IPS DF 6.9 (cell line): ENCODE measurements at places on chromosomes 3 and 15.

- DNase-seq = no peak
Observed at GRCh38 chr3:192935441-192935840, 17.8 kb upstream of the MB21D2 start.

GRCh38 chr3:34008836-34009809 lies 210.7 kb downstream of the PDCD6IP start:
- DNase-seq = no peak

DNA sequence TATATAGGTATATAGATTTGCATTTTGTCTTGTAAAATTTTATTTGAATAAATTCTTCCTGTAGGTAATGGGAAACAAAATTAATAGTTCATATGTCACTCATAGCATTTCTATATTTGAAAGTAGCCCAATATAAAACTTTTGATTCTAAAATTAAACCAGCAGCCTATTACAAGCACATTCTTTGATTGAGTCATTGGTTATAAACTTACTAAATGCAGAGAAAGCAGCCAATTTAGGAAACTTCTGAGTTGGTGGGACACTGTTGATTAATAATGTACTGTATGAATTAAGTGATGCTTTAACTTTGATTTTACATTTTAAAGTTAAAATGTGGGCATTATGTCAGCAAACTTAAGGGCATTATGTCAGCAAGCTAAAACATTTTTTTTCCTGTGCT lies 34.5 kb downstream of the NR1D2 start:
- no peak for DNase-seq

DNA sequence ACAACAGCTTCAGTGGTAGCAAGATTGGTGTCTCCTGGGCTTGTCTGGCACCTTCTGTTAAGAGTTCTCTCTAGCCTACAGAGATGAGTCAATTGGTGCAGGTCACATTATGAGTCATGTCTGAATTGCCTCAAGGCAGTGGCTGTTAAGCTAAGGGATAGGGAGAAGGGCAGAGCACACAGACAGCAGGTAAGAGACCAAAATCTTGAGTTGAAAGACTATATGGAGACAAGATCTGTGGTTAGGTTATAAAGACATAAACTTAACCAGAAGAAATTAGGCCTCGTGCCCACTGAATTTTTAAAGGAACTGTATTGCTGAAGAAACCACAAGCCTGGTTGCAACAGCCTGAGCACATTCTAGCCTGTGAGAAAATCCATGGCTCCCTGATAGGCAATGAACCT lies 19.2 kb upstream of the KPNA1 start:
- no peak for DNase-seq

- DNase-seq = no peak
Observed at GRCh38 chr15:78055919-78056713, 21.4 kb downstream of the TBC1D2B start.

DNA sequence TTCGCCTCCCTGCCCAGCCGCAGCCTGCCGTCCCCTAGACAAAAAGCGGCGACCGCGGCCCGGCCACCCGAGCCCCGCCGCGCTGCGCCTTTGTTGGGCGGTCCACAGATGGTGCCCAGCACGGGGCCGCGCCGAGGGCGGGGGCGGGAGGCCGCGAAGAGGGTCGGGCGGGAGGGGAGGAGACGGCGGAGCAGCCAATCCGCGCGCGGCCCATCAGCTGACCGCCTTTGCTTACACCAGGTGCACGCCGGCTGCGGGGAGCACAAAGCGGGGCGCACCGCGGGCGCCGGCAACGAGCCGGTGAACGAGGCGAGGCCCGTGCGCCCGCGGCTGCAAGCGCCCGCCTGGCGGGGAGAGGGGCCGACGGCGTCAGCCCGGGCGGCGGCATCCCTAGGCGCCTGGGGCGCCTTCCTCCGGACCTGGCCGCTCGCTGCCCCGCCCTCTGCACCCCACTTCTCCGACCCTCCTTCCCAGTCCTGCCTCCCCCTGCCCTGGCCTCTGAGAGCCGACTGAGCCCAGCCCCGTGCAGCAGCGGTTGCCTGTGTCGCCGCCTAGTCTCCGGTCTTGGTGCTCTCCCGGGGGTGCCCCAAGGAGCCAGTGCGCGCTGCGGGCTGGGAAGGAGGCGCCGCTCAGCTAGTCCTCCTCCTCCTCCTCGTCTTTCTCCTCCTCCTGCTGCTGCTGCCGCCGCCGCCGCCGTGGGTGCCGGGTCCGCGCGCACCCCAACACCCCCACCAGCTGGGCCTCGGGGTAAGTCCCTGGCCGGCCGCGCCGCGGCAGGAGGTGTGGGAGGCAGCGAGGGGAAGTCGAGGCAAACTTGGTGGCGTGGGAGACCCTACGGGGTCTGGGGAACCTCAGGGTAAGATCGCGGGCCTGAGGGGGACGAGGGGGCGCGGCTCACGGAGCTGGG lies at the start of gene LRRN1:
TSS of gene LRRN1 (plus strand) at position 259 of the 907 bp plus-strand sequence. CDS start 45,211 bp downstream, outside the sequence.
- DNase-seq = peak; percentile 64

DNA sequence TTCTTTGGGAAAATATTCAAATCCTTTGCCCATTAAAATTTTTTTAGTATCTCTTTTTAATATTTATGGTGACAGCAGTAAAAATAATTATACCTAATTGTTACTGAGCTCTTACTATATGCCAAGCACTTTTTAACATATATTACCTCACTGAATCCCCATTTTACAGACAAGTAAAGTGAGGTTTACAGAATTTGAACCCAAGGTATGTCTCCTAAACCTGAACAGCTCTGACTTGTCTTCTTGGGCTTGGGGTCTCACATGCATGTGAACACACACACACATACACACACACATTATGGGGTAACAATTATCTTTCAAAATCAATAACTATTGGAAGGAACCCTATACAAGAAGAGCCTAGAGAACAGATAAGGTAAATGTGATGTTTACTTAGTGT lies 62.2 kb upstream of the ADCY5 start:
- no peak for DNase-seq

DNA sequence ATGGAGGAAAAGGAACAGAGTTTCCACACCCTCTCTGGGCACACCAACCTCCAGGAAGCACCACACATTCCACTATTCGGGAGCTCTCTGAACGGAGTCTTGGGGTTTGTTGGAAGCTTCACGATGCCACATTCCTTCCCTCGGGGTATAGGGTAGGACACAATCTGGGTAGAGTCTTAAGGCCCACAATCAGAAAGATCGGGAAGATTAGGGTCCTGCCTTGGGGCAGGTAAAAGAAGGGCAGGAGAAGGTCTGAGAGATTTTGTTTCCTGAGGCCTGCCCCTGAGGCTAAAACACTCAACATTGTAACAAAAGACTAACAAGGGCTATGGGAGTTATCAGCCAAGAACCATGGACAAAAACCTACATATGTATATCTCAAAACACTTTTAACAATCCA lies 89.2 kb upstream of the RAP2B start:
- DNase-seq = no peak
